Adrenal gland (tissue), 19 donors: ENCODE measurements at places on chromosomes 2 and 18.

GRCh38 chr2:212489719-212490346 is 48.8 kb downstream of the ERBB4 start:
- no peak for DNase-seq

DNA sequence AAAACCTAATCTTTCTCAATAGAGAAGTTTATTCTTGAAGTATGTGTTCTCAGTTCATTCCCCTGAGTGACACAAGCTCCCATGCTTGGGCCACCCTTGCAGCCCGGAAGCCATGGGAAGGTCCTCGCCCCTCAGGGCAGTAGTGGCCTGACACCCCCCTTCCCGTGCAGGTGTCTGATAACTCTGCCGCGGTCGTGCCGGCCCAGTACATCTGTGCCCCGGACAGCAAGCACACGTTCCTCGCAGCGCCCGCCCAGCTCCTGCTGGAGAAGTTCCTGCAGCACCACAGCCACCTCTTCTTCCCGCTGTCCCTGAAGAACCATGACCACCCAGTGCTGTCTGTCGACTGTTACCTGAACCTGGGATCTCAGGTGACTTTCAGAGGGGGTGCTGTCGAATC is 32.4 kb downstream of the NTSR2 start:
- DNase-seq, result no peak

DNA sequence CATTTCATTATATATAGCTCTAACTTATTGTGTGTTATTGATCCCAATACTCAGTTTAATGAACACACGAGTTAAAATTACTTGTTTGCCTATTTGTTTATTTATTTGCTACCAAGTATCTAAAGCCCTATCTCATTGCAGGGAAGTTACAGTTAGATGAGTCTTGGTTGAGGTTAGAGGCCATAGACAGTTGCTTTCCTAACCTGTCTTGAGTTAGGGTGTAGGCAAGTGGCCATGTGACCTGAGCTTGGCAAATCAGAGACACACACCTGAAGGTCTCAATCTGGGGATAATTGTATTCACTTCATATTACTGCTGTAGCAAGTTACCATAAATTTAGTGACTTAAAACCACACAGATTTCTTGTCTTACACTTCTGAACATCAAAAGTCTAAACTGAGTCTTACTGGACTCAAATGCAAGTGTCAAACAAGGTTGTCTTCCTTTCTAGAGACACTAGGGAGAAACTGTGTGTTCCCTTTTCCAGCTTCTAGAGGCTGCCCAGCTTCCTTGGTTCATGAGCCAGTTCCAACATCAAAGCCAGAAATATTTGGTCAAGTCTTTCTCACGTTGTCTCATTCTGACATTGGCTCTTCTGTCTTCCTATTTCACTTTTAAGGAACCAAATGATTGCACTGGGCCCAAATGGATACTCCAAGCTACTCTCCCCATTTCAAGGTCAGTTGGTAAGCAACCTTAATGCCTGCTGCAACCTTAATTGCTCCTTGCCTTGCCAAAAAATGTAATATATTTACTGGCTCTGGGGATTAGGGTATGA is 39.7 kb downstream of the COL3A1 start:
- no peak for DNase-seq

DNA sequence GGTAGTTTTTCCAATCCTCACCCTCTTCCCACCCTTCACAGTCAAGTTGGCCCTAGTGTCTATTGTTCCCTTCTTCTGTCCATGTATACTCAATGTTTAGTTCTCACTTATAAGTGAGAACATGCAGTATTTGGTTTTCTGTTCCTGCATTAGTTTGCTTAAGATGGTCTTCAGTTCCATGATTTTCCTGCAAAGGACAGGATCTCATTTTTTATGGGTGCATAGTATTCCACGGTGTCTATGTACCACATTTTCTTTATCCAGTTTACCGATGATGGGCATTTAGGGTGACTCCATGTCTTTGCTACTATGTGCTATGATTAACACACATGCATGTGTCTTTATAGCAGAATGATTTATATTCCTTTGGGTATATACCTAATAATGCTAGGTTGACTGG is 104.4 kb downstream of the STRN start:
- no peak for DNase-seq

GRCh38 chr2:55163274-55163721 is 68.8 kb downstream of the CLHC1 start:
- DNase-seq, result no peak

GRCh38 chr2:113116100-113116958 is 11.1 kb upstream of the IL1RN start:
- no peak for DNase-seq

- DNase-seq, result no peak
Observed at GRCh38 chr18:63700501-63700900, 2.3 kb upstream of the SERPINB11 start.

GRCh38 chr2:40281021-40281940 is 170.6 kb downstream of the SLC8A1 start:
- peak; percentile 26 for DNase-seq

GRCh38 chr2:28583899-28584553 is 88.2 kb downstream of the PLB1 start:
- DNase-seq, result peak; percentile 94
